GOT3 (cell line): ENCODE measurements at places on chromosomes 2 and 18.

DNA sequence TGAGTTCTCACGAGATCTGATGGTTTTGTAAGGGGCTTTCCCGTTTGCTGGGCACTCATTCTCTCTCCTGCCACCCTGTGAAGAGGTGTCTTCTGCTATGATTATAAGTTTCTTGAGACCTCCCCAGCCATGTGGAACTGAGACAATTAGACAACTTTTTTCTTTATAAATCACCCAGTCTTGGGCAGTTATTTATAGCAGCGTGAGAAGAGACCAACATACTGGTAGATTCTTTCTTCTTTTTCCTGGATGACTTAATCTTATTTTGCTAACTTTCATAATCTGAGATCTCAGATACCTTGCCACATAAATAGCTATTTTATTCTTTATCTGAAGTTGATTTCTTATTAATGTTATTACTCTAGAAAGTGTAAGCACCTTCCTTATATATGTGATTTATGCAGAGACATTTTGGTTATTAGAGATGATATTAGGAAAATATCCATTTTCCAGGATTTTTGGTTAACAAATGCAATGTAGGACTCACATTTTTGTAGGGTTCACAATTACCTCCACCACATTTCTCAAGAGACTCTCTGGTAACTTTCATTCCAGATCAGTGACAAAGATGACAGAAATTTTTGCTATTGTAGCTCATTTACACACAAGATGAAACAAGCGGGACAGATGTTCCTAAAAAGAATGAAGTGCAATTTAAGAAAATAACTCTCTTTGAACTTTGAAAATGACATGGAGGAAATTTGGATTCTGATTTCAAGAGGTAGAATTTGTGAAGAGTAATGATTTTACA, 97.9 kb upstream of the RND3 start:
- DNase-seq, result no peak

- DNase-seq, result no peak
Observed at GRCh38 chr18:38464024-38464423, 898.4 kb upstream of the CELF4 start.

GRCh38 chr2:65373365-65373918, 59.0 kb downstream of the SPRED2 start:
- DNase-seq, result no peak

GRCh38 chr2:30481323-30481800, 34.3 kb downstream of the LCLAT1 start:
- no peak for DNase-seq
